ENCODE measurements at places on chromosomes 3 and 15. TPM values are rescaled to one million over a fixed set of nuclear protein-coding genes. Genes with fewer than 3 reads are reported as not detected.

DNA sequence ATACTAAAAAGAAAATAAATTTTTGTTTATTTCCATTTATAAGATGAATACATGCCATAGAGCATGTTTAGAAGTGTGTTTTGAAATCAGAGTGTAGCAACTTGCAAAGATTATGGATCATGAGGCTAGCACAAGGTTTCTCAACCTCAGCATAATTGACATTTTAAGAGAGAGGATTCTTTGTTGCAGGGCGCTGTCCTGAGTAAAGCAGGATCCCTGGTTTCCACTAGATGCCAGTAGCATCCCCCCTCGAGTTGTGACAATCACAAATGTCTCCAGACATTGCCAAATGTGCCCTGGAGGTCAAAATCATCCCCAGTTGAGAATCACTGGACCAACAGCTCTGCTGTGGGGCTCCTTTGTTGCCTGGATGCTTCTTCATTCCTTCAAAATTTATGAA lies 128.5 kb upstream of the RBMS3 start:
- no peaks in the 10 kb centered on the region for H3K4me1 ChIP-seq
- H3K4me3 ChIP-seq: no peak overlapping the region
- H3K36me3 ChIP-seq: no peaks in the 10 kb centered on the region
- H3K27me3 ChIP-seq: no peaks in the 10 kb centered on the region

DNA sequence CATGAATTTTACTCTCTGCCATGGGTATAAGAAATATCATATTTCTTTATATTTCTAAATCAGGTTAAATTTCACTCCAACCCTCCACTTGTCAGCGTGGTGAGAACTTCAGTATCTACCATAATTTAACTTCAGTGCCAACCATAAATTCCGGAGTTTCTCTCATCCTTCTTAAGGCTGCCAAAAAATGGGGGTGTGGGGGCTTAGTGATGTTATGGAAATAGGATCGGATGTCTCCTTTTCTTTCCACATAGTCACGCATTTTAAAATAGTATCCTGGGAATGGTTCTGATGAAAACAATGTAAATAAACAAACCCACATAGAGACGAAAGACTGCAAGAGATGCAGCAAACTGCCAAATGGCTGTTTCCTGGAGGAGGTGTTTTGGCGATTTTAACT lies 12.9 kb upstream of the FAM3D start:
- H3K27ac ChIP-seq: no peak overlapping the region
- H3K27me3 ChIP-seq: peaks cover 26% of the 10 kb centered on the region
- H3K4me1 ChIP-seq: peaks cover 11% of the 10 kb centered on the region

DNA sequence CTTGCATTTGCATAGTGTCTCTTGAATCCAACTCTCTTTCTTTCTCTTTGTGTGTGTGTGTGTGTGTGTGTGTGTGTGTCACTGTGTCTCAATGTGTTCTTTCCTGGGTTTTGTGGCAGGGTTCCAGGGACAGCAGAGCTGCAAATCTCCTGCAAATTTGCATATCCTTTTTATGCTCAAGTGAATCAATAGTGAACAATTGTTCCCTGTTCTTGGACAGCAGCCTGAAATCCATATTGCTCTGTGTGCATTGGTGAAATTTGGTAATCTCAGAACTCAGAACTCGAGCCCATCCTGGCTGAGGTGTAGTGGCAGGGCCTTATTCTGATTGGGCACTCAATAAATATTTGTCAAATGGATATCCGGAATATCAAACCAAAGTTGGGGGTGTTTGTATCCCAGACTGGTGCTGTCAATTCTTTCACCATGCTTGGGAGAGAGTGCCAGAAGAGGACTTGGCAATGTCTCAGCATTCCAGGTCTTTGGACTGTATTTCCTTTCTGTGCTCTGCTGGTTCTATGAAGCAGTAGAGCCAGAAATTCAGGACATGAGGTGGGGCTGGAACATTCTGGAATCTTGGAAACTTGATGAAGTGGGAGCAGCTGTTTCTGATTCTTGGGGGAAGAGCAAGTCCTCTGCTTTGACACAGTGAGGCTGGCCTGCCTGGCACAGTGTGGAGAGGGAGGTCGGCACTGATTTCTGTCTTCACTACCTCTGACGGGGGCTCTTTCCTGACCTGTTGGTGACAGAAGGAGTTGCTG lies 380.6 kb upstream of the C2CD4B start:
- H3K4me1 ChIP-seq: no peaks in the 10 kb centered on the region
- H3K4me3 ChIP-seq: no peak overlapping the region

Gene MORC1
- total RNA-seq: not detected

GRCh38 chr15:27619204-27619603 lies 479.9 kb downstream of the OCA2 start:
- no peaks in the 10 kb centered on the region for H3K4me1 ChIP-seq
- no peak overlapping the region for H3K4me3 ChIP-seq
- H3K27ac ChIP-seq: no peak overlapping the region
- no peaks in the 10 kb centered on the region for H3K27me3 ChIP-seq
- no peak for DNase-seq

Gene TMEM39A
- total RNA-seq: 40.2 TPM

DNA sequence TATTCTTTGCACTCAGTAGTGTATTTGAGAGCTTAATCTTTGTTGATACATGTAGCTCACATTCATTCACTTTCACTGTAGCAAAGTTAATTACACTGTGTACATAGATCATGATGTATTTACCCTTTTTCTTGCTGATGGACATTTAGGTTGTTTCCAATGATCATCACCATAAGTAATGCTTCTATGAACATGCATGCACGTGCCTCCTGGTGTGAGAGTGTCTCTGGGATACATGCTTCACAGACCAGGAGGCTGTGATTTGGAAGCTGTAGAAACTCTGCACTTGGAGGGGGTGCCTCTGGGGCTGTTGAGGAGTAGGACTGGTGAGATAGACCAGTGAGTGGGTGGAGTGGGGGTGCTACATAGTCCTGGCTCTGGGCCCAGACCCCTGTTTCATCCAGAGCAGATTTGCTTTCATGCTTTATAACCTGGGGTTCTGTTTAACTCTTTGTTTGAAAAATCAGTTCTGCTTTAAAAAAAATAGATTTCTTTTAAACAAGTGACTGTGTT lies 18.2 kb upstream of the SMAD3 start:
- H3K27me3 ChIP-seq: no peaks in the 10 kb centered on the region
- H3K4me3 ChIP-seq: no peak overlapping the region
- no peaks in the 10 kb centered on the region for H3K36me3 ChIP-seq
- H3K27ac ChIP-seq: no peak overlapping the region
